ENCODE measurements at places on chromosomes 6 and 20.

DNA sequence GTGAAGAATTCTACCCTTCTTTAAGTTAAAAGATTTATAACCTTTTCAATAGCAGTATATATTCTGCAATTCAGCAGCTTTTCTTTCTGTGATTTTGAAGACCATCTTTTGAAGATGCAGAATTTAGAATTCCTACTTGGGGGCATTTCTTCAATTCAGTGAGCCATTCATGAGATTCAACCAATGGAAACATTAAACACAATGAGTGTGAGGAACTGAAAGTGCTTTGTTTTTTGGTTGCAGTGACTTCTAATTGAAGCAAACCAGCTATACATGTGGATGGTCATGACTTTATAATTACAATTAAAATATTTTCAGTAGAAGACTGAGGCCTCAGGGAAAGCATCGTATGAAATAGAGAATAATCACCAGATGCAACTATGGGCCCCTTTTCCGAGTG lies 108.3 kb downstream of the CARMIL1 start:
- DNase-seq = peak; percentile 25

GRCh38 chr6:147654103-147654845 lies 145.8 kb downstream of the SAMD5 start:
- DNase-seq = no peak

DNA sequence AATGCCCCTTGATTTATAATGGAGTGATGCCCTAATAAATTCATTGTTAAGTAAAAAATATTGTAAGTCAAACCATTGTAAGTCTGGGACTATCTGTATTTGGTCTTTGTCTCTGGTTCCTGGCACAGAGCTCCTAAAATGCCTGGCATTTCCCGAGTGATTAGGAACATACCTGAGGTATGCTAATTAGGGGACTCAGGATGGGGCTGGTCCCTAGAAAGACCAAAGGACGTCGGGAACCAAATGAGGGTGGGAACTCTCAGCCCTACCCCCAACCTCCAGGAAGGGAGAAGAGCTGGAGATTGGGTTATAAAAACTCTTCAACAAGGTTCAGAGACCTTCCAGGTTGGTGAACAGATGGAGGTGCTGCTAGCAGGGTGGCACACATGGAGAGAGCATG lies 82.6 kb upstream of the ARG1 start:
- no peak for DNase-seq

DNA sequence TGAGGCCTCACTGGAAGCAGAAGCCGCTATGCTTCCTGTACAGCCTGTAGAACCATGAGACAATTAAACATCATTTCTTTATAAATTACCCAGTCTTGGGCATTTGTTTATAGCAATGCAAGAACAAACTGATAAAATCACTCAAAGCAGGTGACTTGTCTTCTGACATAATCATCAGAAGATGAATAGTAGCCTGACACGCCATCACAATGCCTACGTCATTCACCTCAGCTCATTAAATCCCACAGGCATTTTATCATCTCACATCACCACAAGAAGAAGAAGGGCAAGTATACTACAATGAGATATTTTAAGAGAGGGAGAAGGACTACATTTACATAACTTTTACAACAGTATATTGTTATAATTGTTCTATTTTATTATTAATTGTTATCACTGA lies 3.1 kb upstream of the CAP2 start:
- DNase-seq = no peak

DNA sequence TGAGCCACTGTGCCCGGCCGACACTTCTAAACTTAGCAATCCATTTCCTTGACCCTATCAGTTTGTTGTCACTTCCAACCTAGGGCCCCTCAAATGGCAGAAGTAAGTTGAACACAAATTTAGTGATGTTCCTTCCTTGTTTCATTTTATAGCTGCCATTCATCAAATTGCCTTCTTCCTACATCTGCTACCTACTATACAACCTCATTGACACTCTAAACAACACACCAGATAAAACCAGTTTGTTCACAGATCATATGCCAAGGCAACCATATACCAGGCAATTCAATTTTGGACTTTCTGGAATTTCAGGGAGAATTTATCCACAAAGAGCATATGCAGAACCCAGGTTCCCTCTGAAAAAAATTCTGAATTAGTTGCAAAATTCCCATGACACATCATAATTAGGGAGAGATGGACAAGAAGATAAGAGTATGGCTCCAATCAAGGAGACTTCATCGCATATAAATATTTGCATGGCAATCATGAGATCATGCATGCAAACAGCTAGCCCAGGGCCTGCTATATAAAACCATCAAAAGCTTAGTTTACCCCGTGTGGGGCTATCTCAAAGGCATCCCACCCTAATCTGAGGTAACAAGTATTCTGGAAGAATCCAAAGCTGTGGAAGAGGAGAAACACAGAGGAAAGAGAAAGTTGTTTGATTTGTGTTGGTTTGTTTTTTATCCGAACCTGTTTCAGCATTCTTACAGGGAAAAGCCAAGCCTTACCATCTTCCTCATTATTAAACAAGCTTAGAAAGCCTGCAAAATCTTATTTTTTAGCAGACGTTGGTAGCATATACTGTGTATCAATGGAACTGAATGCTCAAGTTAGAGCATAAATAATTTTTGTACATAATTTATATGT lies 132.8 kb upstream of the TNFAIP3 start:
- DNase-seq = no peak

GRCh38 chr6:162068340-162068739 lies 659.2 kb downstream of the PRKN start:
- DNase-seq = no peak

- no peak for DNase-seq
Observed at GRCh38 chr6:52531396-52531795, 45.5 kb downstream of the TRAM2 start.

GRCh38 chr6:29524444-29525310 lies 34.9 kb downstream of the UBD start:
- DNase-seq = no peak

- no peak for DNase-seq
Observed at GRCh38 chr6:143505111-143505510, 6.4 kb downstream of the FUCA2 start.

DNA sequence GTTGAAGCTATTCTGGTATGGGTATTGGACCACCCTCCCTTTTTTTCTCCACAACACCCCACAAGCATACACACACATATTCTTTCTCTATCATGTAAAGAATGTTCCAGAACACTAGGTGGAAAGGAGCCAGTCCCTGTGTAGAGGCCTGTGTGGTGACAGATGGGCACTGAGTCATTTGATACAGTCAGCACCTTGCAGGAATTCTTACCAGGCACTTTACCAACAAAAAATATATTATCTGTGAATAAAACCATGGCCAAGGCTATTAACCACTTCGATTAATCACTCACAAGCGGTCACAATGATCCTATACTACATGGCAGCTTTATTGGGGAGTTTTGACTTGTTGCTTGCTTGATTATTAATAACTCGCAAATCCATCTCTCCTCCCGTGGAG lies 149.5 kb downstream of the BFSP1 start:
- DNase-seq = no peak

All from GM13977 (cell line).